Activated CD4-positive, alpha-beta T cell treated with anti-CD3 and anti-CD28 coated beads, Interleukin-2, amount 10 ng/mL, durations not matched to agents 7 days and 5 days (primary cell): ENCODE measurements at places on chromosomes 1 and 21. TPM values are rescaled to one million over a fixed set of nuclear protein-coding genes. Genes with fewer than 3 reads are reported as not detected.

The C4BPB gene
- total RNA-seq, result 3.1 TPM

- H3K36me3 ChIP-seq, result no peaks in the 10 kb centered on the region
- peaks cover 5% of the 10 kb centered on the region for H3K4me1 ChIP-seq
- DNase-seq, result peak; percentile 14
Observed at GRCh38 chr1:201888282-201889089, at the start of gene SHISA4. SHISA4 (plus strand) TSS chr1:201888898; CDS start chr1:201888995, 97 bp downstream.

The CLDN8 gene
- not detected for total RNA-seq

GRCh38 chr1:24906760-24907490, 23.2 kb downstream of the RUNX3 start:
- peaks cover 18% of the 10 kb centered on the region for H3K4me1 ChIP-seq
- H3K27ac ChIP-seq, result no peak overlapping the region
- H3K4me3 ChIP-seq, result no peak overlapping the region
- DNase-seq, result no peak

DNA sequence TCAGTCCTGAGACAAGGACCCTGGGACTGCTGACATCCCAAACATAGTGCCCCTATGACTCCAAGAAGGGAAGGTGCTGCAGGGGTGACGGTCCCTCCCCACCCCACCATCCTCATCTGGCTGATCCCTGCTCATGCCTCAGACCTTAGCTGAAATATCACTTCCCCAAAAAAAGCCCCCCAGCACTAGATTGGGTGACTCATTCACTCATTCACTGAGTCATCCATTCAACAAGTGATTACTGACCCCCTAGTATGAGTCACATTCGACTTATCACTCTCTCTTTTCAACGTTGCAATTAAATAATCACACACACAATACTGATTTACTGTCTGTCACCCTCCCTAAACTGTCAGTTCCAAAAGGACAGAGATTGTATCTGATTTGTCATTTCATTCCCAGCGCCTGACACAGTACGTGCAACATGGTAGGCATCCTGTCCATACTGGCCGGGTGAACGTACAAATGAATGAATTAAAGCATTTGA, 48.6 kb downstream of the HIVEP3 start:
- H3K4me3 ChIP-seq, result no peak overlapping the region
- no peak for DNase-seq
- no peaks in the 10 kb centered on the region for H3K36me3 ChIP-seq
- H3K27me3 ChIP-seq, result no peaks in the 10 kb centered on the region
- H3K27ac ChIP-seq, result no peak overlapping the region

DNA sequence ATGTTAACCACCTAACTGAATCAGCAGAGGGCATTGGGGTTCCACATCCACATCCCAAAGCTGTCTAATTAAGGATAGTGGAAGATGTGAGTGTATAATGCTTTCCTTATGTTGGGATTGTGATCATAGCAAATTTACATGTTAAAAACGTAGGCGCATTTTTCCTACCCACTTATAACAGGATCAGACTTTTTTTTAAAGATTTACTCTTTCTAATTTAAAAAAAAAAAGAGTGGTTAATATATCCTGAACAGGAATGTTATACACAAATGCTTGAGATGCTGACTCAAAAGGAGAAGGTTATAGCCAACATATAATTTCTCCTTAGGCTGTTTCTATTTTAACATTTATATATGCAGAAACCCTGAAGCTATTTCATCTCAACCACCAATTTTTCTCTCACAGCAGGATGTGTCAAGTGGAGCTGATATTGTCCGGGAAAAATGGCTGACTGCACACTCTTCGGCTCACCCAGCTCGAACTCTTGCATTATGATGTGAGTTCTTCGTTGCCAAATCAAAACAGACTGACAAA, 40.3 kb downstream of the RGS5 start:
- H3K4me3 ChIP-seq, result no peak overlapping the region
- no peak for DNase-seq
- no peaks in the 10 kb centered on the region for H3K36me3 ChIP-seq
- no peaks in the 10 kb centered on the region for H3K27me3 ChIP-seq

DNA sequence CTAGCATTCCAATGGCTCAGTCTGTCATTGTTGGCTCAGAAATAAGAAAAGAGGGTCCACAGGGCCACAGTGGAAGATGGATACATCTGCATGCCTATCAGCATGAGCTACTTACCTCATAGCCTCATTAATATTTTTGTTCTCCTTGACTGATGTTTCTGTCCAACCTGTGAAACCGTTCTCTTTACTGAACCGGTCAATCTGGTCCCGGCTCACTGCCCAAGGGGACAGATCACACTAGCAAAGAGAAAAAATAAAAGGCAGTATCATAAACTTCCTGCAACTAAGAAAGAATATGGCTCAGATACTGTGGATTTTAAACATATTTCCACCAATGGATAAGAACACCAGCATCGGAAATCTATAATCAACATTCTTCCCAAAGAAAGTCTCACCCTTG, 4.7 kb downstream of the RAB29 start:
- H3K36me3 ChIP-seq, result peaks cover 57% of the 10 kb centered on the region
- no peaks in the 10 kb centered on the region for H3K27me3 ChIP-seq
- peak overlapping the region; percentile 43 for H3K27ac ChIP-seq
- H3K4me1 ChIP-seq, result peaks cover 57% of the 10 kb centered on the region

DNA sequence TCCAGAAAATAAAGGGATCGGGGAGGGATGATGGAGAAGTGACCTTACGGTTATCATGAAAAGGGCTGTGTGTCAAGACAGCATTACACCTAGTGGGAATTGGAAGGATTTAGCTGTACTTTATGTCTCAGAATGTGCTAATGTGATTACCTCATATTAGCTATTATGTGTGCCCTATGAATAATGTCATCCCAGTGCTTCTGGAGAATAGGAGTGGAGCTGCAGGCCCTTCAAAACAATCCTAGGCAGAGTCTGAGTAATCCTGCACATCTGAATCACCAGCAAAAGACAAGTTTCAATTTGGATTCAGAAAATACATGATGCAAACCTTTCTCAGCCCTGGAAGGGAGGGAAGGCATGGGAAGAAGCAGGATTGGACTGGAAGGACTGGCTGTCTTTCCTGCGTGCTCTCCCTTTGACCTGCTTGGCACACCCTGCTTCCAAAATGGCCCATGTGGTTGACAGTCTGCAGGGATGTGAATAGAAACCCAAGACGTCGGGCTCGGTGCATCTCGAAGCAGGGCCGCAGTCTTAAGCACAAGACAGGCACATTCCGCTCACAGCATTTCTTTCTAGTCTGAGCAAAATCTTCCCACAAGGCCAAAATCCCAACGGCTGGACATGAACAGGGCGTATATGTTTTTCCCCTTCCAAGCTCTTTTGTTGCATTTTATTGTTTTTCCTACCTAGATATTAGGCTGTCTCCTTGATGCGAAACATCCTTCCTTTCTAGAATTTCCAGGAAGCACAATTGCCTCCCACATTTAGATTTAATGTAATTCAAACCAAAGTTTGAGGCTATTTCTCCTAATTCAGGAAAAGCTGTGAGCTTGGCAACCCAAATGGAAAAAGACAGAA, 54.3 kb upstream of the TARBP1 start:
- peaks cover 5% of the 10 kb centered on the region for H3K27me3 ChIP-seq
- no peak overlapping the region for H3K4me3 ChIP-seq
- H3K4me1 ChIP-seq, result peaks cover 15% of the 10 kb centered on the region

The LCA5L gene
- not detected for total RNA-seq

DNA sequence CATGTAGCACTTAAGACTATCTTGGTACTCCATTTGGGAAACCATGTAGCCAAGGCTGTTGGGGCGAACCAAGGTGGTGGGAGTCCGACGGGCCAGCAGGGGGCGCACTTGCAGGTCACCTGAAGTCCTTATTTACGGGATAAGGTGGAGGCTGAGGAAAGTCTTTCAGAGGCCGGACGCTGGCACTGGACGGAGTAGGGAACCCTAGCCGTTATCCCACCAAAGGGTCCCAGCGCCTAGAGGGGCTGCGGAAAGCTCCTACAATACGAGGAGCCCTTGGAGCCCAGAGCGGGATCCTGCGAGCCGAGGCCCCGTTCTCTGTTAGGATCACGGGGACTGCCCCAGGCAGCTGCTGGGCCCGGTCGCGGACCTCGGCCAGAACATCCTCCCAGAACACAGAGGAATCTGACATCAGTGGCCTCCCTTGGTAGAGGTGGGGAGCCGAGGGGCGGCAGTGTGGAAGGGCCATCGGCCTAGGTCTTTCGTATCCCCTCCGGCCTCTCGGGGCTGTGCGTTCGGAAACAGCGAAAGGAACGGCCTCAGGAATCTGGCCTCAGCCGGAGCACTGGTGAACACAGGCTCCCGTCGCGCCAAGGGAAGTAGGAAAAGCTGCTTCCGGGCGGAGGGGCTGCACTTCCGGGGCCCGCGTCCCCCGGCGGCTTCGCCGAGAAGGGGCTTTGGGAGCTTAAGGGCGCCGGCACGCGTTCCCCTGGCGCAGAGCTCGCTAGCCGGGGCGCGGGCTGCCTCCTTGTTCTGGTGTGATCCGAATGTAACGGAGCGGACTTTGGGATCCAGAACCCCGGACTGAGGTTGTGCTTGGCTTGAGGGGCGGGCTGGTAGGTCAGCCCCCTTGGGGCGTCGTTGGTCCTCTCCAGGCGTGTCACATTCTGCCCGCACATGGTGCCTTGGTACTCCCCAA, 29.9 kb upstream of the RPTN start:
- peaks cover 42% of the 10 kb centered on the region for H3K27me3 ChIP-seq
- peaks cover 6% of the 10 kb centered on the region for H3K4me1 ChIP-seq
- H3K4me3 ChIP-seq, result peak overlapping the region; percentile 62
- H3K27ac ChIP-seq, result no peak overlapping the region

The TEX38 gene
- total RNA-seq, result not detected

DNA sequence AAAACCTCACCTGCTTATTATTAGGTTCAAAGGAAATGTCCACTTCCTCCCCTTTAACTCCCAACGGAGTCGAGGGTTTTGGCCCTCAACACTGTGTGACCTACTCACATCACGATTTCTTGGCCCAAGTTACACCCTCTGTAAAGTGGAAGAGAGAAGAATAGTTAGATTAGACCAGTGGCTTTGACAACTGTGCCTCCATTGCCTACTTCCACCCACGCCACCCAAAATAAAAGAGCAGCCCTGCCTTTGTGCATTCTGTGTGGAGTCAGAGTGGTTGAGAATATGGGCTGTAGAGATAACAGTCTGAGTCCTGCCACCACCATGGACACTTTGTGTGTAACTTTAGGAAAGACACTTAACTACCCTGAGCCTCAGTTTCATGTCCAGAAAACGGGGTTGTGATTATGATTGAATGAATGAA, 4.1 kb upstream of the HDGF start:
- H3K36me3 ChIP-seq, result peaks cover 10% of the 10 kb centered on the region
- no peaks in the 10 kb centered on the region for H3K27me3 ChIP-seq
- no peak overlapping the region for H3K4me3 ChIP-seq
- peaks cover 16% of the 10 kb centered on the region for H3K4me1 ChIP-seq
- no peak overlapping the region for H3K27ac ChIP-seq
- DNase-seq, result no peak

The DENND2C gene
- 0.12 TPM for total RNA-seq

- no peaks in the 10 kb centered on the region for H3K36me3 ChIP-seq
- H3K4me3 ChIP-seq, result no peak overlapping the region
- no peak for DNase-seq
- no peak overlapping the region for H3K27ac ChIP-seq
Observed at GRCh38 chr1:12697397-12697796, 18.5 kb upstream of the AADACL3 start.

The PRDM2 gene
- total RNA-seq, result 57.7 TPM

The XCL1 gene
- not detected for total RNA-seq

- H3K27me3 ChIP-seq, result no peaks in the 10 kb centered on the region
- no peak overlapping the region for H3K4me3 ChIP-seq
- no peaks in the 10 kb centered on the region for H3K36me3 ChIP-seq
- H3K27ac ChIP-seq, result no peak overlapping the region
Observed at GRCh38 chr1:82299056-82299455, 498.3 kb downstream of the ADGRL2 start.

GRCh38 chr1:232655028-232655745, 25.3 kb upstream of the SIPA1L2 start:
- H3K4me3 ChIP-seq, result no peak overlapping the region
- no peak overlapping the region for H3K27ac ChIP-seq
- peaks cover 8% of the 10 kb centered on the region for H3K4me1 ChIP-seq
- H3K36me3 ChIP-seq, result no peaks in the 10 kb centered on the region
- no peak for DNase-seq

DNA sequence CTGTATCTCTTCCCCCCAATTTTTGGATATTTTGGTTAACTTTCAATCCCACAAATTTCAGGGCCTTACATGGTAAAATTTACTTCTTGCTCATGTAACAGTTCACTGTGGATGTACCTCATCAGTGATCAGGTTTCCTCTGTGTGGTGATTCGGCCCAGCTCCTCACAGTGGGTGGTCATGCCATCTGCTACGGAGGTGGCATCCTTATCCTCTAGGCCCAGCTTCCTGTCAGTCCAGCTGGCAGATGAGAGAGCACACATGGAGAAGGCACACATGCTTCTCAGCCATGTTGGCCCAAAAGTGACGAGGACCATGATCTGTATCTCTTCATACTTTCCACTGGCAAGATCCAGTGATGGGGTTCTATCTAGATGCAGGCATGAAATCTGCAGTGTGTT, 27.2 kb downstream of the PCBP3 start:
- H3K27ac ChIP-seq, result no peak overlapping the region
- DNase-seq, result no peak
- H3K4me3 ChIP-seq, result no peak overlapping the region
- H3K27me3 ChIP-seq, result no peaks in the 10 kb centered on the region
- H3K36me3 ChIP-seq, result peaks cover 16% of the 10 kb centered on the region

GRCh38 chr1:83900524-83900923, 98.4 kb downstream of the TTLL7 start:
- H3K27me3 ChIP-seq, result peaks cover 6% of the 10 kb centered on the region
- no peak overlapping the region for H3K27ac ChIP-seq
- no peak for DNase-seq
- H3K4me1 ChIP-seq, result no peaks in the 10 kb centered on the region

GRCh38 chr1:109538827-109539555, 681 bp upstream of the GPR61 start:
- DNase-seq, result no peak
- H3K27ac ChIP-seq, result no peak overlapping the region
- no peaks in the 10 kb centered on the region for H3K27me3 ChIP-seq
- no peaks in the 10 kb centered on the region for H3K36me3 ChIP-seq
- H3K4me3 ChIP-seq, result no peak overlapping the region
- no peaks in the 10 kb centered on the region for H3K4me1 ChIP-seq

The CCDC17 gene
- 2.3 TPM for total RNA-seq

DNA sequence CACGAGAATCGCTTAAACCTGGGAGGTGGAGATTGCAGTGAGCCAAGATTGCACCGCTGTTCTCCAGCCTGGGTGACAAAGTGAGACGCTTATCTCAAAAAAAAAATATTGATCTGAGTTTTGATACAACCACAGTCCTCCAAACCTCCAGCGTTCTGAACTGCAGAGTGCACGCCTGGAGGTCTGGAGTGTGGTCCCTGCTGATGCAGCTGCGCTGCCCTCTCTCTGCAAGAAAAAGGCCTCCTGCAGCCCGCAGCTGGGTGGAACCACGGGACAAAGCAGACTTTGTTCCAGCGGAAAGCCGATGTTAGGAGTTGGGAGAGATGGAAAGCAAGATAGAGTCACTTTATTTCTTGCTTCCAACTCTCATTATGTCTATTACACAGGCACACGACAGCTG, 144.9 kb upstream of the SOD1 start:
- no peak overlapping the region for H3K27ac ChIP-seq
- peaks cover 12% of the 10 kb centered on the region for H3K27me3 ChIP-seq
- peaks cover 17% of the 10 kb centered on the region for H3K4me1 ChIP-seq
- no peak overlapping the region for H3K4me3 ChIP-seq

The PRAMEF13 gene
- not detected for total RNA-seq

GRCh38 chr1:73564294-73564693, 633.7 kb downstream of the LRRIQ3 start:
- no peaks in the 10 kb centered on the region for H3K27me3 ChIP-seq
- no peak overlapping the region for H3K4me3 ChIP-seq
- H3K27ac ChIP-seq, result no peak overlapping the region
